Suppressor macrophage treated with lipopolysaccharide for 1 hour (primary cell): ENCODE measurements at places on chromosomes 7 and 10.

DNA sequence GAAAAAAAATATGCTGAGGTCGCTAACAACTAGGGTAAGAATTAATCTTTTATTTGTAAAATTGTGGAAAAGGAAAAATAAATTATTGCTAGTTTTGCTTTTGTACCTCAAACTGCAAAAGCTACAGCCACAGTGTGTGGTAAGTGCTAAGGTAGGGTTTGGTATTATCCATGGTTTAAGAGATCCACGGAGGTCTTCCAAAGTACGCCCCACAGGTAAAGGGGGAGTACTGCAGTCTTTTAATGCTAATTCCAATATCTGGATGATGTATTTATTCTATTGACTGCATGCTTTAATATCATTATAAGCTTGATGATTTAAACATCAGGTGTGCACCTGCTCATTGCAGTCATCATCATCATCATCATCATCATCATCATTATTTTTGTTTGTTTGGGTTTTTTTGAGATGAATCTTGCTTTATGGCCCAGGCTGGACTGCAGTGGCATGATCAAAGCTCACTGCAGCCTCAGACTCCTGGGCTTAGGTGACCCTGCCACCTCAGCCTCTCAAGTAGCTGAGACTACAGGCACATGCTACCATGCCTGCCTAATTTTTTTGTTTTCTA is 38.4 kb upstream of the BMS1 start:
- no peak for DNase-seq

DNA sequence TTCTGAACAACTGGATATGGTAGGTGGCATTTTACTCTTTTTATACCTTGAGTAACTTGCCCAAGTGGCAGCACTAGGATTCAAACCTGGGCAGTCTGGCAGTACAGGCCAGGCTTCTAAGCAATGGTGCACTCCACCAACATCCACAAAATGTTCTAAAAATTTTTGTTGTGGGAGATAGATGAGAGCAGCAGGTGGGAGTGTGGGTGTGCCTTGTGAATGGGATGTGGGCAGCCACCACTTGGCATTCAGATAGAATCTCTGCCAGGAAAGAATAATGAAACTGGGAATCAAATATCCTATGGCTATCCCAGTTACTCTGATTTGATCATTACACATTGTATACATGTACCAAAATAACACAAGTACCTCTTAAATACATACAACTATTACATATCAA is 810.7 kb downstream of the MAGI2 start:
- no peak for DNase-seq

- no peak for DNase-seq
Observed at GRCh38 chr10:12235116-12235694, 39.2 kb downstream of the CDC123 start.

DNA sequence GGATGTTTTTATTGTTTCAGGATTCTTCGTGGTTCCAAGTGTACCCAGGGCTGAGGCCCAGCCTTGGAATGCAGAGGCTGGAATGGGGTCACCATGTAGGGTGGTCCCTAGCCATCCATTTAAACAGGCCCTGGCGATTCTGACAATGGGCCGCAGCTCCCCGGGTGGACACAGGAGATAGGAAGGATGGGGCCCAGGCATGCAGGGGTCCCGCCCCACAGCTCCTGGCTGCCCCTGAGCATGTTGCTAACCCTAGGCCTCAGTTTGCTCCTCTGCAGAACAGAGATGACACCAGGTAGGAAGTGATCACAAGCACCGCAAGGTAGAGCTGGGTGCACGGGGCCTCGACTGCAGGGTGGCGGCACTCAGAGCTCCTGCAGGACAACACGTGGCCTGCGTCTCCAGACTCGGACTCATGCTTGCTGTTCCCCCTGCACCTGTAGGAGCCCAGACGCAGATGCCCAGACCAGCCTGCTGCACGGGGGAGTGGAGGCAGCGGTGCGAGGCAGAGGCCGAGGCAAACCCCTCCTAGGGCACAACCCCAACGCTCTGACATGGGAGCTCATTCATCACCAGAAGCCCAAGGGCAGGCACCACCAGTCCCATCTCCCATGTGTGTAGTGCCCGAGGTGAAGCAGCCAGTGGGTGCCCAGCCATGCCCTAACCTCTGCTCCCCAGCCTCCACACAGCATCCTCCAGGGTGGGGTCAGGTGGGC is 25.5 kb downstream of the VIPR2 start:
- DNase-seq = no peak

DNA sequence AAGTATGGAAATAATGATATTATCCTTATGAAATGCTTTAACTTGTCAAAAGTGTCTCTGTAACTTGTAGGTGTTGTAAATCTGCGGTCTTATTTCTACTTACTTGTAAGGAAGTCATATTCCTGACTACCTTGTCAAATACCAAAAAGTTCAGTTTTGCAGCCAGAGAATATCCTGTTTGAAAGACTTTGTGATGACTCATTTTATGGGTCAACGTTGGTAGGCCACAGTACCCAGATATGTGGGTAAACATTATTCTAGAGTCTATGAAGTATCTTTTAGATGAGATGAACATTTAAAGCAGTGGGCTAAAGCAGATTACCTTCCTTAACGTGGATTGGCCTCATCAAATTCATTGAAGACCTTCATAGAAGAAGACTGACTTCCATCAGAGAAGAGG is 195.3 kb downstream of the PPP1R9A start:
- DNase-seq = no peak

DNA sequence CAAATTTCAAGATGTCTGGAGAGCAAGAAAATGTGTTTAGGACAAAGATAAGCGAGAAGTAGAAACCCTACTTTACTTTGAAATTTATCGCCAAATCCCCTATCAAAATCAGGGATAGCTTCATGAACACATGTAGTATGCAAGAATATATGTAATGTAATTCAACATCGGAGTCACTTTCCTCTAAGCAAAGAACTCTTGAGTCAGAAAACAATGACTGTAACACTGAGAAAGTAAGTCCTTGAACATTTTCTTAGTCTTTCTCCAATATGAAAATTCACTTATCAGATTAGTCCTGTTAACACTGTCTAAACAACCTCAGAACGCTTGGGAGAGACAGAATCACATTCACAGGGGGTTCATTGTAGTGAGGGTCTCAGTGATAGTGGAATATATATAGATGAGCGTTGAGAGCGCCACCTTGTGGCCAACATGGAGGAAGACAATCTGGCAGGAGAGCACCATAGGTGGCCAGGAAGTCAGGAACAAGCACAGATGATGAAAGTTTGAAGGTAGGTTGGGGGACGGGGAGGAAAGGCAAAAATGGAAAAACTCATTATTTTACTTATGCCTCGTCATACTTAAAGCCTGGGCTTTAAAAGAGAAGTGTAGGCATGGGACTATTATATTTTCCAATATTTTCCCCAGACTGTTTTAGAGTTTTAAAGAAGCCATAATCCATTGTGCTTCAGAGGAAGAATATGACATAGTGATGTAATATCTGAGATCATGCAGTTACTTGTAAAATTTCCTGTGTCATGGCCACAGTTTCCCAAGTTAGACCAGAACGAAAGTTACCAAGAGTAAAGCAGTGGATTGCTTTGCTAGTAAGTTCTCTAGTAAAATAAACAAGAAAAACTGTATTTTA is 115.5 kb upstream of the GNAI1 start:
- DNase-seq = peak; percentile 63

DNA sequence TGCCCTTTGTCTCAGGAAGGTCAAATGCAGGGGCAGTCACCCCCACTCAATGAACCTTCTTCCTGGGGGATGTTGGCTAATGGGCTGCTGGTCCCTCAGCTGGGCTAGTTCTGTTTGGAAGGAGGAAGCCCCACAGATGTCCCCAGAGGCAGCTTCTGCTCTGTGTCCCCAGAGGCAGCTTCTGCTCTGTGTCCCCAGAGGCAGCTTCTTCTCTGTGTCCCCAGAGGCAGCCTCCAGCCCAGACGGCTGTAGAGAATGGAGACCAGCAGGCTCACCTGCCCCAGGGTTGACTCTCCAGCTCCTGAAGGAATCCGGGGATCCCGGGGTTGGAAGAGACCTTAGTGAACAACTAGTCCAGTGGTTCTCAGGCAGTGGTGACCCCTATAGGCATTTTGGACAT is 62.5 kb upstream of the LEP start:
- no peak for DNase-seq

- no peak for DNase-seq
Observed at GRCh38 chr10:66180021-66180420, 745.8 kb upstream of the LRRTM3 start.

DNA sequence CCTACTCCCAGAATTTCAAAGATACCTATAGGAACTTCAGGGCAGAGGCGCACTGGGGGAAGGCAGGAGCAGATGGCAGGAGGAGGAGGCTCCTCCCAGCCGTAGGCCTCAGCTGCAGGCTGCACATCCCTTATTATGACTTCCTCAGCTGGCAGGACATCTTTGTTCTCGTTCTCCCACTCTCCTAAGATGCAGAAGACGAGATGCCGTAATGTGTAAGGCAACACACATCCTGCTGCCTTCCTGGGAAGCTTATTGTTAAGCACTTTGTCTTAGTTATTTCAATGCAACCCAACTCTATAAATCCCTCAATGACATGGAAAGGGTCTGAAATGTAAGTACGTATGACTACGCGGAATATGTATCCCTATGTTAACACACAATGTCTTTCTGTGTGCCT is 599.8 kb upstream of the MGMT start:
- no peak for DNase-seq

DNA sequence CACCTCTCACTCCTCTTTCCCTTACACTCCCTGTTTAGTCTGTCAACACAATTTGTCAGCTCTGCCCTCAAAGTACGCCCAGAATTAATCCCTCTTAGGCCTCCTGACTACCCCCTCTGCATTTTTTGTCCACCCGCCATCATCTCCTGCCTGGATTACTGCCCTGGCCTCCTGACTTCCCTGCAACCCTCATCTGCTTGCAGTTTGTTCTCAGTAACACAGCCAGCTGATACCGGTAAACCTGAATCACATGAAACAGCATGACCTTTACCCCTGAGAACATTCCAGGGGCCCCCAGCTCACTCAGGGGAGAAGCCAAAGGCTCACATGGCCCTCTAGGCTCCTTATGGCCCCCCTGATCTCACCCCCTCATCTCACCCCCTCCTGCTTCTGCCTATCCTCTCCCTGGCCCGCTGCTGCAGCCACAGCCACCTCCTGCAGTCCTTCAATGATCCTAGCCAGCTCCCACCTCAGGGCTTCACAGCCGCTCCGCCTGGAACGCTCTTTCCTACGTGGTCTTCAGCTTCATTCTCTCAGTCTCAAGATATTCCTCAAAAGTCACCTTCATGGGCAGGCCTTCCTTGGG is 8.9 kb downstream of the C10orf53 start:
- DNase-seq = no peak

- no peak for DNase-seq
Observed at GRCh38 chr10:93261961-93262610, 188.4 kb downstream of the CYP26A1 start.

DNA sequence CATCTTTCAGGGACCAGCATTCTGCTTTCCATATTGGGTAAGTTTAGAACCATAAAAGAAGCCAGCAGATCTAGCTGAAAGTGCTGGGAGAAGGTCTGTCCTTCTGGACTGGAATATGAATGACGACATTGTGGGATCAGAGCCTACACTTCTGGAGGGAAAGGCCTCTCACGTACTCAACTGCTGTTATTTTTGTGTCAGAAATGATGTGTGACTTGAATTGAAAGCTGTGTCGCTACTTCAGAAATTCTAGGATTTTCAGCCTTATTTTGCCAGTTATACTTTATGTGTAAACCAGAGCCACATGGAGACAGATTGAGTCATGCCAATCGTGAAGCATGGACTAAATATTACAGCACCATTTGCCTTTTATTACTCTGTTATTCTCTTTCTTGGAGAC is 231.0 kb downstream of the KIAA1217 start:
- DNase-seq = no peak

GRCh38 chr10:48799341-48800006 is 114.8 kb downstream of the WDFY4 start:
- peak; percentile 69 for DNase-seq

DNA sequence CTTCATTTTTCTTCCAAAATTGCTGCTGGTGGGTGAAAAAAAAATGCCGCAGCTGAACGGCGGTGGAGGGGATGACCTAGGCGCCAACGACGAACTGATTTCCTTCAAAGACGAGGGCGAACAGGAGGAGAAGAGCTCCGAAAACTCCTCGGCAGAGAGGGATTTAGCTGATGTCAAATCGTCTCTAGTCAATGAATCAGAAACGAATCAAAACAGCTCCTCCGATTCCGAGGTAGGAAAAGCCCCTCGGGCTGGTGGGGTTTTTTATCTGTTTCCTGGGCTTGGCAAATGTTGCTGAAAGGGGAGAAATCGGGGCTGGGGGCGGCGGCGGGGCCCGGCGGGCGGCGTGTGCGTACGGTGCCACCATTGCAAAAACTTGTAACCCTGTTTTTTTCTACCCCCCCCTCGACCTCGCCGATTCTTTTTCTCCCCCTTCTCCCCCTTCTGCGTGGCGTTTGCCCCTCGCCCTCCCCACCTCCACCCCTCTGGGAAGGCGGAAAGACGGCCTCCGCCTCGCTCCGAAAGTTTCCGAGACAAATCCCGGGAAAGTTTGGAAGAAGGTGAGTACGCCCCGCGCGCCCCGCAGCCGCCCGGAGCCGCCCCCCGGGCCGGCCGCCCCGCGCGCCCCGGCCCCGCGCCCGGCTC is 789 bp downstream of the TCF7L2 start:
- peak; percentile 63 for DNase-seq

DNA sequence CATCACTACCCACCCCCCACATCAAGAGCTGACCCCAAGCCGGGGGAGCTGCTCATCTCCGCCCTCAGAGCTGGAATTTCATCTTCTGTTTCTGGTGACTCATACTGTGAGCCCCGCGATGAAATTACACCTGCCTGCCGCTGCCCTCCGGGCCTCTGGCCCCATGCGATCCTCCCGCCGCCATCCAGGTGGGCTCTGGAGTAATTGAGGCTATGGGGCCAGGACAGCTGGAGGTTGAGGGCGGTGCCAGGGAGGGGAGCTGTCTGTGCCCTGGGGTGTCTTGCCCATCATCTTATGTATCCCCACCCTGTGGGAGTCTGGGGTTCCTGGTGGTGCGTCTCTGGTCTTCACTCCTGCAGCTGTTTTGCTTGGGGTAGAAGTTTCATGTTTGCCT is 9.0 kb downstream of the GTF2IRD1 start:
- DNase-seq = no peak

DNA sequence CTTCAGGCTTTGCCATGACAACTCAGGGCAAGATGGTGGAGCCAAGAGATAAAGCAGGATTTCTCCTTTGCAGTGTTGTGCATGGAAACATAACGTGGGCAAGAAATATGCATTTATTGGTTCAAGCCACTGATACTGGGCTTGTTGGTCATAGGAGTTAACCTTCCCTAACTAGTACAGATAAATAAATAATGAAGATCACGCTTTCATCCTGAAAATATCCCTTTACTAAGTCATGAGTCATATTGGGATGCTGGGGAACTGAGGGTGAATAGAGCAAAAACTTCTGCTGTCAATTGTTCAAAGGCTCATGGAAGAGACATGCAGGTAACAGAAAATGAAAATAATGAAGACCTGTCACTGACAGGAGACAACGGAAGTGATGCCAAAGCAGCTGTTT is 55.5 kb downstream of the TES start:
- DNase-seq = no peak

DNA sequence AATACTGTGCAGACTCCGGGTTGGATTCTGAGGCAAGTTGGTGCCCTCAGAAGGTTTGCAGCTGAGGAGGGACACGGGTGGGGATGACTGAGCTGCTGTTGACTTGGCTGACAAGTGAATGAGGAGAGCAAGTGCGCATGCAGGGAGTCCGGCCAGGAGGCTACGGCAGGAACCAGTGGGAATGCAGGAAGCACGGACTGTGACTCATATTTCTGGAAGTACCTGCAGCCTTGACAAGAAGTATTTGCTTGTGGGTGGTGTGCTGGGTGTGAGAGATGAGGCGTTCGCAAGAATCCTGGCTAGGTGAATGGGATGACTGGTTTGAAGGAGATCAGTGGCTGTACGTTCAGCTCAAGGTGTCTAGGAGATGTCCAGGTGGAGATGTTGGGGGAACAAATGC is 30.8 kb upstream of the FXYD4 start:
- DNase-seq = peak; percentile 4

- DNase-seq = no peak
Observed at GRCh38 chr10:84397735-84398144, 69.4 kb downstream of the CCSER2 start.
